Hematopoietic multipotent progenitor cell treated with erythropoietin and hydrocortisone succinate and interleukin-3 and kit ligand, for 8 days (in vitro differentiated cells): ENCODE measurements at places on chromosomes 13 and 19.

DNA sequence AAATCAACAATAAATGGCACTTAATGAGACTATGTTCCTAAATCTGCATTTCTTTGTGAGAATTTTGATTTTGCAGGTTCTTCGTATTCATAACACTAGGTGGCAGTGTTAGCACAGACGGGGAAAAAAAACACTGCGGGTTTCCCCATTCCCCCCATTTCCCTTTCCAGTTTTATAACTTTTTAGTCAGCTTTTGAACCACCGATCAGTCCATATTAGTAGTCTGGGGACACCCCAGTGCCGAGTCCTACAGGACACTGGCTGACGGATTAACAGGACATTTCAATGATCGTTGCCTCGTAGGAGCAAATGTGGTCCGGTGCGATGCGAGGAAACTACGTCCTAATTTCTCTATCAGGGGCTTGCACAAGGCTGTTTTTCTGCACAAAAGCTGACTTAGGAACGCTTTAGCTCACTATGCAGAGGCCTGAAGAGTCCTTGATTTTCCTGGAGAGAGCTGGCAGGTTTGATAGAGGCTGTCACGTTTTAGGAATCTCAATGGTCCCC, 234.3 kb downstream of the LMO7 start:
- DNase-seq, result peak; percentile 19

DNA sequence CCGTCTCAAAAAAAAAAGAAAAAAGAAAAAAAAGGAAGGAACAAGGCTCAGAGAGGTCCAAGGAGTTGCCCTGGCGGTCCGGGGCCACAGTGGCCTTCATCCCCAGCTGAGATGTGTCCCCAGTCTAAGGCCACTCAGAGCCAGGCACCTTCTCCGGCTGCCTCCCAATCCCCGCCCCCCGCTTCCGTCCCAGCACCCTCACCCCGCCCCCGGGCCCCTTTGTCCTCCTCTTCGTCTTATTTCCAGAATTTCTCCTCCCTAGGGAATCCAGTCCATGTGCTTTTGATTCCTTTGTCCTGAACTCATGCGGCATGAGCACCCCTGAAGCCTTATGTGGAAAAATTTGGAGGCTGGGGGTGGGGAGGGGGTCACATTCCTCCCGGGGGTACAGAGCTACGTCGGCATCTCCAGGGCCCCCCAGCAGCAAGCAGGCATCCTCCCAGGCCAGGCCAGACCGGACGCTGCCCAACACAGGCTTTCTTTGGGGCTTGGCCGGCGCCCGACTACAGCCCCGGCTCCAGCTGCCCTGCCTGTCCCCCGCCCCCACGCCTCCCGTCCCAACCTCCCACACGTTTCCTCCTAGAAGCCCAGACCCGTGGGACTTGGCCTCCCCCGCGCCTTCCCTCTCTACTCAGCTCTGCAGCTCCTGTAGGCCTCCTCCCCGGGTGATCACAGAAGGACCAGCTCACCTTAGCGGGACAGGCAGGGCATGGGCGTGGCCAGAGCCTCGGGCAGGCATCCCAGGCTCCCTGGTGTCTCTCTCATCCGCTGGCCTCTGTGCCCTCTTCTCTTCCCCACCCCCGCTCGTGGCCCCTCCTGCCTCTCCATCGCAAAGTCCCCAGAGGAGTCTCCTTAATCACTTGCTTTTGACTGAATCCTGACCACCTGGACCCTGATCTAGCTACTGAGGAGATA, 17.8 kb upstream of the ADGRE5 start:
- peak; percentile 25 for DNase-seq

- DNase-seq, result no peak
These were observed 43.5 kb downstream of the TRPM4 start for GRCh38 chr19:49201042-49201441.

- DNase-seq, result no peak
These were observed 509.5 kb downstream of the GPC6 start for GRCh38 chr13:93736081-93736480.

DNA sequence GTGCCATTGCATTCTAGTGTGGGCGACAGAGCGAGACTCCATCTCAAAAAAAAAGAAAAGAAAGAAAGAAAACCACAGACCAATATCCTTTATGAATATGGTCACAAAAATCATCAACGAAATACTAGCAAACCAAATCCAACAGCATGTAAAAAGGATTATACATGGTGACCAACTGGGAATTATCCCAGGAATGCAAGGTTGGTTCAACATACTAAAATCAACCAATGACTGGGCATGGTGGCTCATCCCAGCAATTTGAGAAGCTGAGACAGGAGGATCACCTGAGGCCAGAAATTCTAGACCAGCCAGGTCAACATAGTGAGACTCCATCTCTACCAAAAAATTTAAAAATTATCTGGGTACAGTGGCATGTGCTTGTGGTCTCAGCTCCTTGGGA, 7.2 kb downstream of the TSKS start:
- no peak for DNase-seq

- peak; percentile 58 for DNase-seq
These were observed 4.2 kb upstream of the SPC24 start for GRCh38 chr19:11159598-11160439.

- DNase-seq, result no peak
These were observed 21.2 kb downstream of the HNRNPM start for GRCh38 chr19:8466018-8466417.

- no peak for DNase-seq
These were observed 1.2 kb downstream of the NUDT15 start for GRCh38 chr13:48038761-48039160.

DNA sequence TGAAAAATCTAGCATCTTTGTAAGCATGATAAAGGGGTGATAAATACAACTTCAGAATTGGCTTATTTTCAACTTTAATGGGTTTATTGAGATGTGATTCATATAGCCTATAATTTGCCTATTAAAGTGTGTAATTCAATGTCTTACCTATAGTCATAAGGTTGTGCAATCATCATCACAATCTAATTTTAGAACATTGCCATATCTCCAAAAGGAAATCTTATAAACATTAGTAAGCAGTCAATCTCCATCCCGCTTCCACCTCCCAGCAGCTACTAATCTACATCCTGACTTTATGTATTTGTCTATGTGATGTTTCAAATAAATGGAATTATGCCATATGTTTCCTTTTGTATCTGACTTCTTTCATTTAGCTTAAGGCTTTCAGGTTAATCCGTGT, 145.2 kb upstream of the KLHL1 start:
- no peak for DNase-seq

DNA sequence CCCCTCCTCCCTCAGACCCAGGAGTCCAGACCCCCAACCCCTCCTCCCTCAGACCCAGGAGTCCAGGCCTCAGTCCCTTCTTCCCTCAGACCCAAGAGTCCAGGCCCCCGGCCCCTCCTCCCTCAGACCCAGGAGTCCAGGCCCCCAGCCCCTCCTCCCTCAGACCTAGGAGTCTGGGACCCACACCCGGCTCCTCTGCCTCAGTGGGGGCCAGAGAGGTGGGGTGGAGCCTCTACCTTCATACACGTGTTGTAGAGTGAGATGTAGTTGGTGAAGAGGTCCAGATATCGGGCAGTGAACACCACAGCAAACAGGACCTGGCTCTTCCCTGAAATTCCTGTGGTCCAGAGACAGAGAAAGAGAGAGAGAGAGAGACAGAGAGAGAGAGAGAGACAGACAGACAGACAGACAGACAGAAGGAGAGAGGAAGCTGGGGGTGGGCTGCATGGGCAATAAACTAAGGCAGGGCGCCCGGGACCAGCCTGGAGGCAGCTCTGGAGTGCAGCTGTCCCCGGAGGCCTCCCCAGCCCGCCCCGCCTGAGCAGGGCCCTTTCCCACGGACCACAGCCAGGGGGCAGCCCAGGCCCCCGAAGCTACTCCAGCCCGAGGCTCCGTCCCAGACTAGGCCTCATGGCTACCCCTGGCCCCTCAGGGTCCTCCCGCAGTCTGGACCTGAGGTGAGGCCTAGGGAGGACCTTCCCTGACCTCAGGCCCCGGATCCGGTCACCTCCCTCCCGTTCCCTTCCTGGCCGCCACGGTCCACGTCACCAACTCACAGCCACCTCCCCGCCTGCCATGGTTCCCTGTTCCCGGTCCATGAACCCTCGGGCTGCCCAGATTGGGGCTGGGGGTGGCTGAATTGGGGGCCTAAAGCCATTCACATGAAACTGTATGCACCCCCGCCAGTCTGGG, 907 bp downstream of the KDELR1 start:
- peak; percentile 67 for DNase-seq

GRCh38 chr13:92873029-92873428, 353.6 kb upstream of the GPC6 start:
- no peak for DNase-seq

- DNase-seq, result no peak
These were observed 46.6 kb downstream of the FGF14 start for GRCh38 chr13:102355251-102355650.

DNA sequence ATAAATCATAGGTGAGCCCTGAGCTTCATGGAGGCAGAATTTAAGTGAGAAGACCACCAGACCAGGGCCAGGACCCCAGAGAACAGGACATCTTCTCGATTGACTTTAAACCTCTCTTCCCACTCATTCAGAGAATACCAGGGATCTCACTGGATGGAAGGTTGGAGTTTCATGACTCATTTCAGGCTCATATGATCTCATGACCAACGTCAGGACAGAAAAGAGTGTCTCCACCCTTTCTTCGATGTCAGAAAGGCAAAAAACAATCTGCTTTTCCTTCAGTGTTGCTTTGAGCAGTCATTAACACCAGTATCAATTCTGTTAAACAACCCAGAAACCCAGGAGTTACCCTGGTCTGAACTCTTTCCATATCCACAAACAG, 361.0 kb downstream of the KLF12 start:
- DNase-seq, result no peak

- no peak for DNase-seq
These were observed 170.0 kb upstream of the KL start for GRCh38 chr13:32845952-32846950.

DNA sequence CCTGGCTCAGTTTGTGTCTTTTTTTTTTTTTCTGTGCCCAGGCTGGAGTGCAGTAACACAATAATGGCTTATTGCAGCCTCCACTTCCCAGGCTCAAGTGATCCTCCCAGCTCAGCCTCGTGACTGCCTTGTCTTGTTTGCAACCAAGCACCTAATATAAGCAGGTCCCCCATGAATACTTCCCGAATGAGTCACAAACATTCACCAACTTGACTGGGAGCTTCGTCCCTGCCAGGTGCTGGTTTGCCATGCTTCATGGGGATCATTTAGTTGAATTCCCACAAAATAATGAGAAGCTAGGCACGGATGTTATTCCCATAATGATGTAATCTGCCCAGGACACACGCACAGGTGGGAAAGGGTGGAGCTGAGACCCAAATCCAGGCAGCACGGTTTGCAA, 176.5 kb downstream of the CACNA1A start:
- DNase-seq, result no peak

DNA sequence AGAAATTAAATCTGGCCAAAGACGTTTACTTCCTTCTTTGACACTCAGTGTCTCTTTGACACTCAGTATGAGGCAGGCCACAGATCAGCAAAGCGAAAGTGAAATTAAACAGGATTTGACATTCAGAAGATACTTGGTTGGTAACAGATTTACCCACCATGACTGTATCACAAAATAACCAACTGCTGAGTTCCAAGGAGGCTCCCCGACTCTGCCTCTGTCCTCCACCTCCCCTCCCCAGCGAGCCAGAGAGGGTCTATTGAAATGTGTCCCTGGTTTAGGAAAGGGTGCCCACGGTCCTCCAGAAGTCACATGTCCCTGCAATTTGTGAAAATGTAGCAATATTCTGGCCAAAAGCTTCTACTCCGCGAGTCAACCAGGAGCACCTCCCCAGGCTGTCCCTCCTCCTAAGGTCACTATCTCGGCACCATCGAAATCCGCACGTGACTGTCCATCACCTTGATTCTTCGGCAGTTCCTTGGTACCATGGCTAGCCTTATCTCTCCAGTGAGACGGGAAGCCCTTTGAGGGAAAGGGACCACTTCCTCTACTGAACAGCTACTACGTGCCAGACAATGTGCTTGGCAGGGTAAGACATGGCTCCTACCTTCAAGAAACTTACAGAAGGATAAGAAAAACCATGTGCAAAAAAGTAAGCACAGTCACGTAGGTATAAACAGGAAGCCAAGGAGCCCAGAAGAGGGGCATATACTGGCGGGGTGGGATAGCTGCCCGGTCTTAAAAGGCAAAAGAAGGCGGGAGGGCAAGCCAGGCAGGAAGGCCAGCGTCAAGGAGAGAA, 1.5 kb downstream of the N4BP2L1 start:
- DNase-seq, result peak; percentile 72

DNA sequence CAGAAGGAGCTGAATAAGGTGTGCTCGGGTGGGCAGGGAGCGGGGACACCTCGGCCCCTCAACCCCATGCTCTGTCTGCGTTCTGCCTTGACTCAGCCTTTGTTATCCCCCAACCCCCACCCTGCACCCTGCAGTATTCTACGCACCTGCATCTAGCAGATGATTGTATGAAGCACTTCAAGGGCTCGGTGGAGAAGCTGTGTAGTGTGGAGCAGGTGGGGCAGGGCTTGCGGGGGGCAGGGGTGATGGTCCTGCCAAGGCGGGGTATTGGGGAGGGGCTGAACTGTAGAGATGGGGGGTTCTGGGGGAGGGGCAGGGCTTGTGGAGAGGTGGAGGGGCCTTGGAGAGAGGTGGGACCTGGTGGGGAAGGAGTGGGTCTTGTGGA, 6.1 kb downstream of the STXBP2 start:
- DNase-seq, result no peak

GRCh38 chr19:27794494-27795042, 1418.4 kb downstream of the UQCRFS1 start:
- DNase-seq, result no peak

DNA sequence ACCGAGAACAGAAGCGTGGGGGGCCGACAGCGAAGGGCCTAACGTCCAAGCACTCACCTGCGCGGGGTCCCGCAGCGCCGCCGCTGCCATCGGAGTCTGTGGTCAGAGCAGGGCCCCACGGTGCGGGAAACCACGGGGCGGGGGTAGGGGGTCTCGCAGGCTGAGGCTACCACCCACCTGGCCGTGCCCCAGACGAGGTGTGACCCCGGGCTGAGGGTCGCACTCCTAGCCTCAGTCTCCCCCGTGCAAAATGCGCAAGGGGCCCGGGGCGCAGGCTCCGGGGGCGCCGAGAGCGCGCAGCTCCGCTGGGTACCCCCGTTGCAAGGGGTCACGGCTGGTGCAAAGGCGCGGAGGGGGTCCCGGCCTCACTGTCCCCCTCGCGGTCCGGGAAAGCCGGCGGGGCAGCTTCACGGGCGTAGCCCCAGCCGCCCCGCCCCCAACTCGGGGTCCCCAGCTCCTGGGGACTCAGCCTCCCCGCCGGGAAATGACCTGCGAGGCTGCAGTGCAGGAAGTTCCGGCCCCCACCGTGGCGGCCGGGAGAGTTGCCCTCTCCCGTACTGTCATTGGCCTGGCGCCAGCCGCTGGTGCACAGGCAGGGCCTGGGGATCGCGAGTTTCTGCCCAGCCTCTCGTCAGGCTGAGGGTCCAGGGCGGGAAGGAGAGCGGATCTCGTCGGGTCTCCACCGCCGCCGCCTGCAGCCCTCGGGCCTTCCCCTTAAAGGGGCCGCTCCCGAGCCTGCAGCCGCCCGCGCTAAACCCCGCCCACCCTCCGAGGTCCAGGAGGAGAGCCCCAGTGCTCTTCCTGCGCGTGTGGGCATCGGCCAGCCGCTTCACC, at the start of gene ZNF792:
Gene ZNF792 (minus strand): TSS at position 657 of the 834 bp plus-strand sequence. CDS start 567 bp downstream, at position 90.
- DNase-seq, result peak; percentile 50

GRCh38 chr13:48232420-48233045, 473 bp upstream of the ITM2B start:
- peak; percentile 43 for DNase-seq

- no peak for DNase-seq
These were observed at the start of gene C3 for GRCh38 chr19:6720369-6721137. Gene C3 (minus strand): TSS chr19:6720650. CDS start chr19:6720589, 61 bp downstream.

- peak; percentile 52 for DNase-seq
These were observed 15.7 kb upstream of the B3GNT3 start for GRCh38 chr19:17778968-17779929.
